Caki2 (cell line): ENCODE measurements at places on chromosomes 1 and 21.

GRCh38 chr1:39269791-39270342 lies 65.4 kb downstream of the MACF1 start:
- no peak for DNase-seq

DNA sequence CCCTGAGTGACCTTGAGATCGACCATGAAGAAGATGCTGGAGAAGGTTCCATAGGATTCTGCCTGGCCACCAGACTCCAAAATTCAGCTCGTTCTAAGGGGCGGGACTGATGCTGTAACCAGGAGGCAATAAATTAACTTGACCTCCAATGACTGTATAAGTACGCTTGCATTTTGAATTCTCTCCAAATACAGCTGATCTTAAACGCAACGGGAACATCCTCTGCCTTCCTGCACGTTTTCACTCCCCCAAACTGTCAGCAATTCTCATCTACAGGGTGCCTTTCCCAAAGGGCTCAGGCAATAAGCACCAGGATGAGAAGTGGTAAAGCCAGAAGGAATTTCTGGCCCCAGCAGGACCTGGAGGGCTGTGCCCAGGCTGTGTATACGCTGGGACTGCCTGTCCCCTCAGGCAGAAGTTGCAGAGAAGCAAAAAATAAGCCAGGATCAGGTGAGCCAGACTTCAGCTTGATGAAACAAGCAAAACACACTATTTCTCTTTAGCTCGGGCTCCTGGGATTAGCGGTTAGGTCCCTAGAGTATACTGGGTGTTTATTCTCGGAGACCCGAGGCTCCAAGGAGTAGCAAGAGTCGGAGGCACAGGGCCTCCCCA lies 124.8 kb downstream of the LRIG2 start:
- no peak for DNase-seq

GRCh38 chr1:206551986-206552326 lies 44.6 kb downstream of the RASSF5 start:
- no peak for DNase-seq

GRCh38 chr1:91712981-91713841 lies 172.7 kb downstream of the TGFBR3 start:
- no peak for DNase-seq

DNA sequence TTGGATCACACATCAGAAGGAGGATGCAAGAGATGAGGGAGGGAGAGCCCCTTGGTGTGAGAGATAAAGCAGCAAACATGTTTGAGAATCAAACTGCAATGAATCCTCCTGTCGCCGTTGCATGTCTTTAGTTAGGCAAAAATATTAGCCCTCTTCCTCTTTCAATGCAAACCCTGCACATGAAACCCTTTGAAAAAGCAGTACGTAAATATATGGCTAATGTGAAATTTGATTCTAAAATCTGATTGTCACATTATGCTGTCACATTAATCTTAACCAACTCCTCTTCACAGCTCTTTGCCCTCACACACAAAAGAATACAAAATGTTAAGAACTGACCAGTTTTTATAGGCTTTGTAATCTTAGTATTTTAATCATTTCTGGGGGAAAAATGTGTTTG lies 63.4 kb downstream of the WDR64 start:
- DNase-seq = no peak

- no peak for DNase-seq
Measured at GRCh38 chr1:32861904-32862695, 8.6 kb downstream of the FNDC5 start.

GRCh38 chr1:40708750-40709099 lies 17.2 kb downstream of the NFYC start:
- DNase-seq = peak; percentile 94

DNA sequence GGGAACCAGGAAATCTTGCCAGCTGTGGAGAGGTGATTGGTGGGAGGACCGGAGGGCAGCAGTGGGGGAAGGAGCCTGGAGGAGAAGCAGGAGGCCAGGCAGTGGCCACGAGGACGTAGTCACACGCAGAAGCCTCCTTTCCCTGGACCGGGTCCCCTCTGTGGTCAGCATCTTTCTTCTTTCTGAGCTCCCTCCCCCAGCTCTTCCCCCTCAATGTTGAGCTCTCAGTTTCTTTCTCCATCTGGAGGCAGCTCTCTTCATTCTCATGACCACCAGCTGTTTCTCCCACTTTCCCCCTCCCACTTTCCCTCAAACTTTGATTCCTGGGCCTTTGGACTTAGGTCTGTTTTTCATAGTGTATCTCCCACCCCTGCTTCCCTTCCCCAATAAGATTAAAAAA lies 18.3 kb downstream of the KIRREL1 start:
- DNase-seq = no peak

DNA sequence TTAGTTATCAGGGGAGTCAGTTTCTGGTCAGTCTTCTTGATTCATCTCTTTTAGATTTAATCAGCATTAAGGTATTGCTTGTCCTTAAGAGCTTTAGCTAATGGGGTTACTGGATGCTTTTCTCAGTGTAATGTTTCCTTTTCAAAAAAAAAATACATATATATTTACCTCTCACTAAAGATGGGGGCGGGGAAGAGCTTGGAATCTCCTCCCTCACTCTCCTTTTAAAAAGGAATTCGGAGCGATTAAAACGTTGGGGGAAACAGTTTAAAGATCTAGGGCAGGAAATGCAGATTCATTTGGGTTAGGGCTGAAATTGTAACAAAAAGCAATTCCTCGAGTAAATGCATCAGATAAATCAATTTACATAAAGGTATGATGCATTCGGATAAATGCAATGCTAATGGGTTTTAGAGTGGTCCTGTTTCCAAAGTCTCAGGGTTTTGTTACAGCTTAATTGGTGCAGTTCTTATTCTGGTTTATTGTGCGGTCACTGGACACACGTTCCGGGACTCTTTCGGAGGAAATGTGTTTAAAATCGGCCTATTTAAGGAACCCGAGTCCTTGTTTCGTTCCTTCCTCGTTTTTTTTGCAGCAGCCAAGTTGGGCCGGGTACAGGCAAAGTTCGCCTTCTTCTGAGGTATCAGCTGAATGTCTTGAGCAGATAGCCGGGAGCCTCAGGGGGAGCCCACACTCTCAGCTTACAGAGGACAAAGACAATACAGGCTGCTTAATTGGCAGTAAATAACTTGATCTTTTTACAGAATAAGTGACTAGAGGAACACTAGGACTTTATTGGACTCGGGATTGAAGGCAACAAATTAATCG lies 1.6 kb downstream of the LMO4 start:
- peak; percentile 23 for DNase-seq

DNA sequence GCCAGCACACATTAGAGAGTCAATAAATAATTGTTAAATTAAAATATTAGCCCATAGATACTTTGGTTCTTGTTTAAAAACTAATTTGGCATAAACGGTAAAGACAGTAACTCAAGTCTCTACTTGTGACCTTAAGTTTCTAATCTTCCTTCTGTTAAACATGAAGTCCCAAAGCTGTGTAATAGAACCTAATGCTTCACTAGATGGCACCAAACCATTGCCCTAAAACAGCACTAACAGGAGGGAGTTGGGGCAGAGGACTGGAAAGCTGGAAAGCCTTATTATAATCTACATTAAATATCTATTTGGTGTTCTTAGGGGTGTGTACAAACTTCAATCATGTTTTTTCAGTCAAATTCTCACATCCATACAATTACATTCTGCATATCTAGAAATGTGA lies 176.7 kb downstream of the OLFM3 start:
- DNase-seq = peak; percentile 4

GRCh38 chr1:1989102-1989542 lies 14.5 kb downstream of the CFAP74 start:
- no peak for DNase-seq

- DNase-seq = no peak
Measured at GRCh38 chr1:19892129-19892528, 9.9 kb downstream of the OTUD3 start.

GRCh38 chr1:24572301-24572700 lies 16.4 kb downstream of the NCMAP start:
- DNase-seq = no peak

DNA sequence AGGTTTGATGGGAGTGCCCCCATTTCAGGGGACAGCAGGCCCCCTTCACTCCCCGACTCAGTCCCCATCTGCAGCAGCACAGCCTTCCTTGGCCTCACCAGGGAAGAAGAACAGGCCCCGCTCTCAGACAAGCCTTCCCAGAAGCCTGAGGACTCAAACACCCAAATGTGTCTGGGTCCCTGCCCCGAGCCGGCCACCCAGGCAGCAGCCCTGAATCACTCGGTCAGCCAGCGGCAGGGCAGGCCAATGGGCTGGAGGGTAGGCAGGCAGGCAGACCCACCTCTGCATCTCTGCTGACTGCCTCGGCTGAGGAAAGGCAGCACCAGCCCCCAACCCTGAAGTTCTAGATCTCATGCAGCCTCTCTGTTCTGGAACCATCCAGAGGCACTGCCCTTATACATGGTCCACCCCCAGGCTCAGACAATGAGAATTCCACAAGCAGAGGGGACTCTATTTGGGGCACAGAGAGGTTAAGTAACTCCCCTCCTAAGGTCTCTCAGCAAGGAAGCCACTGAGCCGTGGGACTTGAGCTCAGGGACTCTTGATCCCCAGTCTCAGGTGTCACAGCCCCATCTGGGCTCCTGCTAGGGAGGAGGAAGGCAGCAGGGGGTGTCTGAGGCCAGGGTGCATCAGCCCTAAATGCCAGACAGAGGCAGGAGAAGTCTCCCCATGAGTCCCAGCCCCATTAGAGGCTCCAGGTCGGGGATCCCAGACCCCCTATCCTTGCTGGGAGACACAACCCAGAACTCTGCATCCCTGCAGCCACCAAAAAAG lies 33.2 kb upstream of the RUNX3 start:
- no peak for DNase-seq

GRCh38 chr1:116537898-116538297 lies 32.9 kb downstream of the CD58 start:
- no peak for DNase-seq

GRCh38 chr21:38221594-38221993 lies 35.2 kb upstream of the KCNJ15 start:
- no peak for DNase-seq

DNA sequence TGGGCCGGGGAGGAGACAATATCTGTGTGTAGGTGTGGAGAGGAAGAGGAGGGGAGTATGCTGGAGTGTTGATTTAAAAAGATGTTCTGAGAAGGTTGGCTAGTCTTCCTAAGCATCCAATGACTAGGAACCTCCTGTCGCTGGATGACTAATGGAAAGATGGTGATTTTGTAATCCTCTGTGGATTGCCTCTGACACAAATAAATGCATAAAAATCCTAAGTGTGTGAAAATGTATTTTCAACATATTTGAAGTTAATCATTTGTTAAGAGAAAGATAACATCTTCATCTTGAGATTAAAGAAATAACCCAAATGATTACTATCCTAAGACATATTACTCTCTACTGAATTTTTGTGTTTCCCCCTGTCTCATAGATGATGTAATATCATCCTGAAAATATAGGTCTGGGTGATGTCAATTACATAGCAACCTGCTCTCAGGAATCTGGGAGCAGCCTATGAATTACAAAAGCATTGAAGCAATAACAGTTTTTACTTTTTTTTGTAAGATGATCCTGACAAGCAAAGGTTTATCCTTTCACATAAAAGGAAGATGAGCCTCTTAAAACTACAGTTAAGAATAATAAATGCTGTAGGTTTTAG lies 220.5 kb upstream of the MAP1LC3C start:
- DNase-seq = no peak

DNA sequence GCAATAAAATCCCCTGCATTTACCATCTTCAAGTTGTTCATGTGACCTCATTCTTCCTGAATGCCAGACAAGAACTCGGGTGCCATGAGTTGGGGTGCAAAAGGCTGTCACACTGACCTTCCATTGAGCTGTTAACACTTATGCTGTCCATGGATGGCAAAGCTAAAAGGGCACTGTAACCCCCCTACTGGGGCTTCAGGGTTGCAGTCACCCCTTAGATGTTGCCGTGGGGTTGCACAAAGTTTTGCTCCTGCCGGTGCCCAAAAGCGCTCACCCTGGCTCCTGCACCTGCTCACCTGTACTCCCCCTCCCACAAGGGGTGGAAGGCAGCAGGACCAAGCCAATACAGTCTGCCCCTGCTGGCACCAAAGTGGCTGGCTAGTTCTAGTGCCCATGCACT lies 208.2 kb downstream of the RHOU start:
- no peak for DNase-seq

DNA sequence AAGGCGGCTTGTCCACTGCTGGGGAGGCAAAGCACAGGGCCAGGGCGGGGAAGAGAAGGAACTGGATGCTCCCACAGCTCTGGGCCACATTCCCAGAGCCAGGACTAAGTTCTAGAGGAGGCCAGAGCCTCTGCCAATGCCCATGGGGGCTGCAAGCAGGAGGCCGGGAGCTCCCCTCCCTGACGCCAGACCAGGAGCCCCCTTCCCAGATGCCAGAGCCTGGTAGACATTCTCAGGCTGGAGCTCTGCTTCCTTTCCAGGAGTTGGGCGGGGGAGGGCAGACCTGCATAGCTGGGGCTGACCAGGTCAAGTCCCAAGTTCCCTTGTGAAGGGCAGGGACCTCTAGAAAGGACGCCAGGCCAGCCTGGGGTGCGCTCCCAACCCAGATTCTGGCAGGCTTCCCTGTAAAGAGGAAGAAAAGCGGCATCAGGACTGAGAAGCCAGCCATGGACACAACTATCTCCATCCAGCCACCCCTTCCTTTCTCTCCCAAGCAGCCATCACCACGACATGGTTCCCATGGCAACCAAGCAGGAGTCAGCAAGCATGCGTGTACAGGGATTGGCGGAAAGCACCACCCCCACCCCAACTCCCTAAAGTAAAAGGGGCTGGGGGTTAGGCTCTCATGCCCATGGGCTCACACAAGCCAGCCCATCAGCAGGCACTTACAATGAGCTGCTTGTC lies 13.4 kb downstream of the KIF21B start:
- no peak for DNase-seq

- no peak for DNase-seq
Measured at GRCh38 chr1:234373959-234374254, 651 bp downstream of the COA6 start.

DNA sequence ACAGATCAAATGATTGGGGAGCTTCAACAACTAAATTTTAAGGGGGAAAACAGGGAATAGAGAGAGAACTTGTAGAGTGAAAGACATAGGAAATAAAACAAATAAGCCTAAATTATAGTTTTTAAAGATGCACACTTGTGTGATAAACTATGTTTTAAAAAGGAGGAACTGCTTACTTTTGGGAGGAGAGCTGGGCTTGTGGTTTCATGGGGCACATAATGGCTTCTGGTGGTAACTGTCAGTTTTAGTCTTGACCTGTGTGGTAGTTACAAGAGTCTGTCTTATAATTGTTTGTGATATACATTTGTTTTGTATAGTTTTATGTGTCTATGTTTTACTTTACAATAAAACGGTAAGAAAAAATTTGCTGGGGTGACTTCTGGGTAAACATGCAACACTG lies 165.3 kb downstream of the COL24A1 start:
- no peak for DNase-seq

- DNase-seq = no peak
Measured at GRCh38 chr1:159791461-159791860, 10.7 kb downstream of the DUSP23 start.
